ENCODE measurements at places on chromosomes 5 and 9. TPM values are rescaled to one million over a fixed set of nuclear protein-coding genes. Genes with fewer than 3 reads are reported as not detected.

TXNDC15 gene
- 45.4 TPM for total RNA-seq

DDX4 gene
- total RNA-seq, result not detected

SOHLH1 gene
- total RNA-seq, result not detected

FAM221B gene
- total RNA-seq, result 0.41 TPM

GPR107 gene
- total RNA-seq, result 50.1 TPM

- no peak for DNase-seq
Measured at GRCh38 chr9:108643731-108644510, 211.9 kb downstream of the ACTL7B start.

GRCh38 chr5:126454081-126454480 lies 30.9 kb downstream of the GRAMD2B start:
- no peak for DNase-seq

GRCh38 chr9:32487981-32488380 lies 38.0 kb downstream of the RIGI start:
- DNase-seq, result no peak

DNA sequence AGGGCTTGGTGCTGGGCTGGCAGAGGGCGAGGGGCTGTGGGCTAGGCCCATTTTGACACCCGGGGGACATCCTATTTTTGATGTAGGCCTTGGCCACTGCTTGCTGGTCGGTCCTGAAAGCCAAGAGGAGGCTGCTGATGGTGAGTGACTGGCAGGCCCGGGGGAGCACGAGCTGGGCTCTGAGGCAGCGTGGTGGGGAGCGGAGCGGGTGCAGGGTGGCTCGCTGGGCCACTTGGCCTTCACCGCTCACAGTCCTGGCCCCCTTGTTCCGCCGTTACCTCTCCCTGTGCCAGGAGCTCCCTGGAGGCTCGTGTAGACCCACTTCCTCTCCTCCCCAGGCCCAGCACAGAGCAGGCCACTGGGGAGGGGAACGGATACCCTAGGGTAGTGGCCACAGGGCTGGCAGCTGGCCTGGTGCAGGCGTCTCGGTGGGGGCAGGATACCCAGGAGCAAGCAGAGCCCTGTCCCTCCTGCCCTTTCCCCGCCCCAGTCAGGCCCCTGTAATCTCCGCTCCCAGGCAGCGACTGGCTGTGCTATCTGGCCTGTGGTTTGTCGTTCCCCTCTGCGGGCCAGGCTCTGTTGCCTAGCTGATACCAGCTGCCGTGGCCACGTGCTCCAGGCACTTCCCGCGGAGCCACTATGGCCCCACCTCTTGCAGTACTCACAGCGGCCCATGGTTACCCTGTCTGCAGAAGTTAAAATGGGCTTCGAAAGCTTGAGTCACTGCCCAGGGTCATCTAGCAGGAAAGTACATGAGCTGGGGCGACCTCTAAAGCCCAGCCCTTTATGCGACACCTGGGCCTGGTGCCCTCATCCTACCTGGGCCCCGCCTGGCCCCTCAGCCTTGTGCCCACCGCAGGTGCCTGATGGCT lies 11.7 kb upstream of the DOLPP1 start:
- peak; percentile 61 for DNase-seq

DNA sequence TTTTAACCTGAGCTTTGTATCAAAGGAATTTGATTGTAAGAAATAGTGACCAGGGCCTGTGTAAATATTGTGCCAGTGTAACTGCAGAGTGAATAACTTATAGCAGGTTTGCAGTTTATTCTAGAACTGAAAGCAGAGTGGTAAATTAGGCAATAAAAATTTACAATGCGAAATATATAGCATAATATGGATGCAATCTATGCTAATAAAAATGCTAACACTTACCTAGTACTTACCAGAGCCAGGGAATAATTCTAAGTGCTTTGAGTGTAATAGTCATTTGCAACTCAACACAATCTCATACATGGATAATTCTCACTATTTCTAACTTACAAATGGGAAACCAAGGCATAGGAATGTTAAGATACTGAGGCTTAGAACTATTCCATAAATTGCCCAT lies 303.4 kb downstream of the ISL1 start:
- no peak for DNase-seq

DNA sequence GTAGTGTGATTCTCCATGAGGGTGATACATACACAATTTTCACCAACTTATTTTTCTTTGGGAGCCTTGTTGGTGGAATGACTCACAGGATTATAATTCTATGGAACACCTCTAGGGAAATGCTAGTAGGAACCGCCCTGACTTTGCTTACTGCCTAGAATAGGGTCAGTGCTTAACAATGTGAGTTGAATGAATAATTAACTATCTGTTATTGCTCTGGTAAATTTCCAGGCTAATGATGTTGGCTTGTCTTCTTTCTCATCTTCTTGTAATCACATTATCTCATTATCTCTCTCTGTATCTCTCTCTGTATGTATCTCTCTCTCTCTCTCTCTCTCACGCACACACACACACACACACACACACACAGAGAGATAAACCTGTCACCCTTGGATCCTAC lies 291.1 kb downstream of the TRIM32 start:
- no peak for DNase-seq

- DNase-seq, result no peak
Measured at GRCh38 chr5:132774896-132775295, 2.1 kb downstream of the SEPTIN8 start.

All from mucosa of descending colon (tissue), 3 donors.